ENCODE measurements at places on chromosomes 4 and X. TPM values are rescaled to one million over a fixed set of nuclear protein-coding genes. Genes with fewer than 3 reads are reported as not detected.

LRPAP1 gene
- 134 TPM for total RNA-seq

RAB9B gene
- total RNA-seq = 0.05 TPM

SPCS3 gene
- 42.3 TPM for total RNA-seq

F11 gene
- not detected for total RNA-seq

SLC16A2 gene
- 30.2 TPM for total RNA-seq

FAT4 gene
- 2.6 TPM for total RNA-seq

CT45A6 gene
- total RNA-seq = not detected

ZNF157 gene
- total RNA-seq = not detected

ENPP6 gene
- total RNA-seq = not detected

BEX5 gene
- not detected for total RNA-seq

FAM47E gene
- not detected for total RNA-seq

SSX3 gene
- total RNA-seq = not detected

ITGB1BP2 gene
- total RNA-seq = 0.81 TPM

HPGD gene
- total RNA-seq = 52.9 TPM

JADE1 gene
- 14.3 TPM for total RNA-seq

PLAC8 gene
- 1.3 TPM for total RNA-seq

SYNPO2 gene
- 1.7 TPM for total RNA-seq

TMPRSS11B gene
- total RNA-seq = not detected
